ENCODE measurements at places on chromosomes 1 and 21. TPM values are rescaled to one million over a fixed set of nuclear protein-coding genes. Genes with fewer than 3 reads are reported as not detected.

SPRR2E gene
- total RNA-seq, result not detected

F5 gene
- 12.2 TPM for total RNA-seq

IFNLR1 gene
- 3.3 TPM for total RNA-seq

NPHS2 gene
- total RNA-seq, result not detected

SERTAD4 gene
- total RNA-seq, result 11.4 TPM

GNAT2 gene
- not detected for total RNA-seq

SAMD11 gene
- total RNA-seq, result 6.9 TPM

PINK1 gene
- total RNA-seq, result 154 TPM

TSSK3 gene
- 2.4 TPM for total RNA-seq

ZNF691 gene
- total RNA-seq, result 5.5 TPM

PRR9 gene
- total RNA-seq, result not detected

KRTAP19-3 gene
- not detected for total RNA-seq

OR2W3 gene
- total RNA-seq, result 0.26 TPM

C1orf87 gene
- not detected for total RNA-seq

TPTE gene
- not detected for total RNA-seq

ADGRL2 gene
- 70.0 TPM for total RNA-seq

MANEAL gene
- total RNA-seq, result 1.5 TPM

BEND5 gene
- total RNA-seq, result 7.9 TPM

IVL gene
- not detected for total RNA-seq

ITPKB gene
- 9.6 TPM for total RNA-seq

GJA8 gene
- total RNA-seq, result not detected

C8A gene
- not detected for total RNA-seq

GCSAML gene
- not detected for total RNA-seq

KLHDC9 gene
- 5.4 TPM for total RNA-seq

JTB gene
- total RNA-seq, result 92.1 TPM

CHRM3 gene
- 0.51 TPM for total RNA-seq

PLA2G2D gene
- not detected for total RNA-seq

SLC1A7 gene
- total RNA-seq, result 1.5 TPM

AQP10 gene
- 0.37 TPM for total RNA-seq

IGFN1 gene
- 0.25 TPM for total RNA-seq

GPR37L1 gene
- 0.21 TPM for total RNA-seq

OXCT2 gene
- total RNA-seq, result 15.0 TPM

IL12RB2 gene
- 0.24 TPM for total RNA-seq

SYT6 gene
- not detected for total RNA-seq

NGF gene
- 7.4 TPM for total RNA-seq

FALEC gene
- not detected for total RNA-seq

TSPAN2 gene
- total RNA-seq, result 9.5 TPM

BSDC1 gene
- 43.5 TPM for total RNA-seq

SNIP1 gene
- 8.0 TPM for total RNA-seq

HSD3B2 gene
- total RNA-seq, result 0.11 TPM

CAPN9 gene
- 0.28 TPM for total RNA-seq

FCRL5 gene
- total RNA-seq, result 0.08 TPM

C1orf185 gene
- total RNA-seq, result not detected

DYNLT4 gene
- total RNA-seq, result not detected

OPTC gene
- not detected for total RNA-seq

SIM2 gene
- not detected for total RNA-seq

KRTAP15-1 gene
- not detected for total RNA-seq

Data from right cardiac atrium (tissue), 5 donors.